SW480 (cell line): ENCODE measurements at places on chromosomes 6 and 20.

GRCh38 chr6:141401168-141401567 lies 731.6 kb upstream of the GJE1 start:
- DNase-seq: no peak

- no peak for DNase-seq
Observed at GRCh38 chr6:137216106-137216505, 3.1 kb downstream of the IFNGR1 start.

- DNase-seq: no peak
Observed at GRCh38 chr20:9916761-9917160, 77.9 kb upstream of the PAK5 start.

GRCh38 chr20:14673164-14673563 lies 335.8 kb upstream of the FLRT3 start:
- no peak for DNase-seq

DNA sequence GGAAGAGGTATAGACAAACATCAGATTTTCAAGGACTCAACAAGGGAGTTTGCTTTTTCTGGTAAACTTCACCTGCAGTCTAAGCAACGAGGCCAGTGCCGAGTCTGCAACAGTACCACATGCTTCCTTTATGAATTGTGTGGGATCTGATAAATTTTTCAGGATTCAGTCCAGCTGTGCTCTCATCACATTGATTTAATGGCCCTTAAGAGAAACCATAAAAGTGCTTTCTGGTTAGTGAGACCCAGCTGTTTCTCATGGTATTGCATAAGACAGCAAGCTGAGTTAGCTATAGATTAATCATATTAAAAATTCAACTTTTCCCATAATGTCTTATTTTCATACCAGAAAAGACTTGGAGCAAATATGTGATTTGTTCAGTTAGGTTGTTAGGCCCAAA lies 291.4 kb downstream of the CENPW start:
- DNase-seq: no peak

- DNase-seq: no peak
Observed at GRCh38 chr6:39357998-39358686, 35.6 kb upstream of the KCNK16 start.

DNA sequence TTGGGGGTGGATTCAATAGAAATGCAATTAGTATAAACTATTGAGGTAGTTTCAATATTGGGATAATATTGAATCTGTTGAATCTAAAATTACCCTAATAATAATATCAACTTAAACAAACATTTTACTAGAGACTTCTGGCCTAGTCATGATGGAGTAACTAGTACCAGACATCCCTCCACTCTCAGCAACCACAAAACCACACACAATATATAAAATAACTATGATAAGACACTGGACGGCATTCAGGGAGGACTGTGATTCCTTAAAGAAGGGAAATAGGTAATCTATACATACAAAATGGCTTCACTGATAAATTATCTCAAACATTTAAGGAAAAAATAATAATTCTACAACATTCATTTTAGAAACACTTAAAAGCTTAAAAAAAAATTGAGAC lies 38.9 kb upstream of the TMEM14A start:
- no peak for DNase-seq

DNA sequence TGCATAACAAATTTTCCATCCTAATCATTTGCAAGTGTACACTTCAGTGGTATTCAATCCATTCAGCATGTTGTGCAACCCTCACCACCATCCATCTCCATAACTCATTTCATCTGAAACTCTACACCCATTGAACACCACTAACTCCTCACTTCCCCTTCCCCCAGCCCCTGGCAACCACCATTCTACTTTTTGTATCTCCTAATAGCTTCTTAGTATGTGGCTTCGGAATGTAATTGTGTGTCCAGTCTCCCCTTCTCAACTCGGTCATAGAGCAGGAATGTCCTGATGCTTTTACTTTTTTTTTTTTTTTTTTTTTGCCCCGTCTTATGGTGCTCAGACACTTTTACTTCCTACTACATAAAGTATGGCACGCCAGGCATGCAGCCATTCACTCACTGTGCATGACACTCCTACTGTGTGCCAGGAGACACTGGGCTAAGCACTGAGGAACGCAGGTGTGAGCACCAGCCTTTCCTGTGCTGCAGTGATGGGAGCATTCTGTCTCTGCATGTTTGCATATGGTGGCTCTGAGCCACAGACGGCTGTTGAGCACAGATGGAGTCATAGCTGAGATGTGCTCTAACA lies 15.3 kb downstream of the HCK start:
- DNase-seq: no peak
